ENCODE measurements at places on chromosomes 2 and 18.

DNA sequence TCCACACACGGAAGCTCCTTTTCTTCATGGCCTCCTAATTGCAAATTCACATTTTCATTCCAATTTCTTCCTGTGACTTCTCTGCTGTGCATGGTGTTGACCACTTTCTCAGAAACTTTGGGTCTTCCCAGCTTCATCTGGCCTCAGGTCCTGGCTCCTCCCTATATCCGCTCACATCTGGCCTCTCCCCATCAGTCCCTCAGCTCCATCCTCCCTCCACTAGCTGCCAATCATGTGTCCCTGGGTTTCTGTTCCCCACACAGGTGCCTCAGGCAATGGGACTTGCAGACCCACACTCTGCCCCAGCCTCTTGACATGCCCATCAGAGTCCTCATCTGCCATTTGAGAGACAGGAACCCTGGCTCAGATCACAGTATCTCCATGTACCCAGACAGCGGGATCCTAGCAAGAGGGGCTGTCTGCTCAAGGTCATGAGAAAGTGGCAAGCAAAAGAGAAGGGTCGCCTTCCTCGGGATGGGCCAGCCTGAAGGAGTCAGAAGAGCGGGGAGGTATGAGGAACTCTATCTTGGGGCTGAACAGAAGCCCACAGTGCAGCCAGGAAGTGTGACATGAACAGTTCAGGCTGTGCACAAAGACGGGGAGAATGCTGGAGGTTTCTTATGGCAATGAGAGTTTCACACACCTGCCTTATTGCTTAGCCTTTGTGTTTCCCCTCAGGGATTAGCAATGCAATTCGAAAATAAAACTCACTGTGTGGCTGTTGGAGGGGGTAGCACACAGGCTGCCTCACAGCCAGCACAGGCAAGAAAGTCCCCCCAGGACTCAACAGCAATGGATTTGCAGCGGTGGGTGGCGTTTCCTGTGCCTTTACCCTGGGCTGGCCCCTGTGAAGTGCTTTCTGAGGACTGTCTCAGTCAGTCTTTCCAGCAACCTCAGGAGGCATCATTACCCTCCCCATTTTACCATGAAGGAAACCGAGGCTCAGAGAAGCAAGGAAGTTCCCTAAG, 69.5 kb downstream of the COPS8 start:
- DNase-seq = no peak

GRCh38 chr18:32711862-32712261, 61.0 kb downstream of the KLHL14 start:
- DNase-seq = no peak

DNA sequence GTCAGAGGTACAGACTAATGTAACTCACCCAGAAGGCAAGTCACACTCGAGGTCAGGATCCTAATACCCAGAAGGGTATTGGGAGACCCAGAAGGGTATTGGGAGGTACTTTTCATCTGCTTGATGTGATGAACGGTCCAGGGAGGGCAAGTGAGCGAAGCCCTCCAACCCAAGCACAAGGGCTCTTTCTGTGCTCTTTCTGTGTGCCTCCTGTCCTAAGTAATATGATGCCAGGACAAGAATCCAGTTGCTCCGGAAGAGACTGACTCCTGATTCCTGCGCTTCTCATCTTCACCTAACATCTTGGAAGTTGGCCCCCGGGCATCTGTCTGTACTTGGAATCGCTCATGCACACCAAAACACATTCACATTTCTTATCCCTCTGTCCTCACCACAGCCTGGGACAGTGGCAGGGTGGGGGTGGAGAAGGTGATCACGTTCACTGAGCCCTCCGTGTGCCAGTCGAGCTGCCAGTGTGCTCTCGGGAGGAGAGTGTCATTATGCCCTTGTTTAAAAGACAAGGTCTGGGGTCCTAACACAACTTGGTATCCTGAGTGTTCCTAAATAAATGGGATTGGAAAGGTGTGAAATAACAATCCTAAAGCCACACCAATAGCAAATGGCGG, 17.1 kb downstream of the GYPC start:
- no peak for DNase-seq

DNA sequence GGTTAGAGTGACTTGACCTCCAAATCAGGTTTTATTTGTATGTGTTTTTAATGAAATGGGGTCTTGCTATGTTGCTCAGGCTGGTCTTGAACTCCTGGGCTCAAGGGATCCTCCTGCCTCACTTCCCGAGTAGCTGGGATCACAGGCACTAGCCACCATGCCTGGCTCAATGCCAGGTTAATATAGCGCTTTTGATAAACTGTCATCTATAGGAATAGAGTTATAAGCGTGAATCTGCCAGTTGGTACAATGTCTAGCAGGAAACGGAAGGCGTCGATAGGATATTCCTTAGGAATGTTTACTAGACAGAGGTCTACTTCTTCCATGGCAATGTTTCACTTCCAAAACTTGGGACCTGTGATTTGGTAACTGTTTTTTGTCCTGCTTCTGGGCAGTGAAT, 25.5 kb downstream of the CLUL1 start:
- DNase-seq = no peak

DNA sequence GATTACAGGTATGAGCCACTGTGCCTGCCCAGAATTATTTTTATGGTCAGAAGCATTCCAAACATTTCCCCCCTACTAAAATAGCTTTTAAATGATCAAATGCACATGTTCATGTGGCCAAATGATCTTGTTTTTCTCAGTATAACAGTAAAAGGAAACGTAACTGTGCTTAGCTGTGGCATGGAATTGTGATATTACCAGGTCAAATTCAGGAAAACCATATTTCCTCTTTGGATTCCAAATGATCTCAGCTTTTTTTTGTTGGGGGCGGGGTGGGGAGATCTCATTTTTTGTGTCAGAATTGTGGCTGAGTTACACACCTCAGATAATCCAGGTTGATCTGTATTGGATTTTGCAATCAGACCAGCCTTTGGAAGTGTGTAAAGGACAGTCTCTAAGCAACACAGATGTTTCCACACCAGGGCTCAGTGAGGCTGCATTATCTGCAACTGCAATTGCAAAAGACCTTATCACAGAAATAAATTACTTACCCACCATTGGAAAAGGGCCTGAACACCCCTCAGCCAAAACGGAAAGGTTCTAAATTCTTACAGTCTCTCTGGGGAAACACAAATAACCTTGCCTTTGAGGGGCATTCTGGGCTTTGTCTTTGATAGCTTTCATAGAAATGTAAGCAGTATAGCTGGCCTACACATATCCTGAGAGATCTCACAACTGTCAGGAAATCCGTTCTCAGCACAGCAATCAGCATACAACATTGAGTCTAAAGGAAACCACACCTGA, 8.4 kb downstream of the CASP10 start:
- no peak for DNase-seq

DNA sequence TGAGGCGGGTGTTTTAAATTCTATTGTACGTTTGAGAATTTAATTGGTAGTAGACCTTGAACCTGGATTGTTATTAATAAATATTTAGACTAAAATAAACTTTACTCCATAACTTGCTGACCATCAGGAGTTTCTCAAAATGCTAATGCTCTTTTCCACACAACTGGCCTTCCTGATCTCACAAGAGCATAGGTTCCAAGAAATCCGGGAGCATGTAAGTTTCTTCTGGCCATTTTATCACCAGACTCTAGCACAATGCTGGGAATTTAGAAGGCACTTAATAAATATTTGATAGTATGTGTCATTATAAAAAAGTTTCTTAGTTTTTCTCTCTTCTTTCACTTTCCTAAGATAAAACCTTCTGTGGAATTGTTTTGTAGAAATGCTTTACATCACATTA, 2047.1 kb downstream of the SUCLG1 start:
- no peak for DNase-seq

- peak; percentile 8 for DNase-seq
These were observed 494 bp downstream of the HNRNPLL start for GRCh38 chr2:38602136-38602731.

DNA sequence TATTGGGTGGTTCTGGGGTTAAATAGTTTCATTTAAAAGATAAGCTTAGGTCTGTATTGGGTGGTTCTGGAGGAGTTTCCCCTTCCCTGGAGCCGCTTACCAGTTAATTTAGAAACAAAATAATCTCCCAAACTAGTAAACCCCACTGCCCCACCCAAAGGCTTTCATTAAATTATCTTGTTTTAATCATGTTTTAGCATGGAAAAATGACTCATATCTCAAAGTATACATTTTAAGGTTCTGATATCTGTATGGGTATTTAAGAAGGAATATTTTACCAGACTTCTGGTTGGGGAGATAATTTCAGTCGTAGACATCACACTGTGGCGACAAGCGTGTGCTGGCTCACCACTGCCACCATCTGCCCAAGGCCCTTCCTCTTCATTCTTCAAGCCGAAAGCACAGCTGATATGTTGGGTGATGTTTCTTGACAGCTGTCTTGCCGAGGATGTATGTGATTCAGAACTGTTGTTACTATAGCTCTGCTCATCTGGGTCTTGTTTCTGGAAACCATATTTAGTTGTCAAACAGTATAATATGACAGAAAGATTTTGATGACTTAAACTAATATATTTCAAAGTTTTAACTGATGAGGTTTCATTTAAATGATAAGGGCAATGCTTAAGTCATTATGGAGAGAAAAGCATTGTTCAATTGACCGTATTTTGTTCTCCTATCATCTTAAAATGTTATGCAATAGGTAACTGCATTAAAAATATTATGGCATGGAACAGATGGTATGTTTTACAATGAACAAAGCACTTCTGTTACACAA, 5.1 kb downstream of the FIGLA start:
- no peak for DNase-seq

DNA sequence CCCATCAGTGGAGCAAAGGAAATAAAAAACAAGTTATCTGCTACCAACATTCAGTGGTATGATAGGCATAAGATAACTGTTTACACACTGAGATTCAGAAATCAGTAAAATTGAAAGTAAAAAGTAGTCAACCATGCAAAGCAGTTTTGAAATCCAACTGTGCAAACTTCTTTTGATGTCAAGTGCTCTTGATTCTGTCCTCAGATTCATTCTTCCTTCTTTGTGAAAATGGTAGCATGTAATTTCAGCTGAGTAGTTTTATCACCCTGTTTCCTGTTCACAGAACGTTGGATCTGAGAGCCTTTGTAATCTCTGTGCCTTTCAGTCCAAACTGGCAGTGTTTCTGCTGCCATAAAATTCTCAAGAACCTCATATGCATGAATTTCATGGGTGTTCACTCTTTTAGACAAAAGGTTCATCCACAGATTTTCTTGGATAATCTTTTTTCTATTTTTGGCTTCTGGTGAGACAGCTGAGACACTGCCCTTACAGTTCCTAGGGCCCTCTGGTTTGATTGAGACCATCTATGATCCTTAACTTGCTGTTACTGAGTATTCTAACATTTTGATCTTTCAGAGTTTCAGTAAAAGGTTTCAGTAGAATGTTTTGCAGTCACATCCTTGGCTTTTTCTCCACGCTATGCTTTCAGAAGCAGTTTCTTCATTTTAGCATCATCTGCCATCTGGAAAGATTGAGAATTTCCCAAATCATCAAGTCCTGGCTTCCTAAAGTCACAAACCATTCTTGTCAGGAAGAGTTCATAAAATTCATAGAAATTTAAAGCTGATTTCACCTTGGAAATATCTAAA, 272.3 kb upstream of the EPHA4 start:
- no peak for DNase-seq

DNA sequence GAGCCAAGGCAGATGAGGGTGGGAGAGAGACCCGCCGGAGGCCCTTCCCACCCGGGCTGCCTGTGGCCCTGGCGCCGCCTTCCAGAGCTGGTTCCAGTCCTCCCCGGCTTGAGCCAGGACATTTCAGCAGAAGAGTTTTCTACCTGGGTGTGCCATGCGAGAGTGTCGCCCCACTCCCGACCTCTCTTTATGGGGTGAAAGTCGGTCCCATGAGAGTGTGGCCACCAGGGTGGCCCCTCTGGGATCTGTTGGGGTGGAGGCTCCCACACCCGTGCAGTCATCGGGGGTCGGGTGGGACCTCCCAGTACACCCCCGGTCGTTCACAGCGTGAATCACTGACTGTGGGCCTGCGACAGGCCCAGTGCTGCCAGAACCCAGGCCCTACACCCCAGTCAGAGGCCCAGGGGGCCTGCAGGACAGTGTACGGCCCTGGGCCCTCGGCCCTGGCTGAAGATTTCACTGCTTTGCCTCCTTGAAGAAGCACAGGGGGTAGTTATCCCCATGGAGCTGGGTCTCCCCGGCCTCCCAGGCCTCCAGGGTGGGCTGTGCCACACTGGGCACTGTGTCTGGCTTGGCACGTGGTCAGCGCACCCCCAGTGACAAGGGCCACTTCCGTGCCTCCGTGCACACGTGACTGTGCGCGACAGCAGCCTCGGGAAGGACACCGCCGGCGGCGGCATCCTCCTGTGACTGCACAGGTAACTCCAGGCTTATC, 5.9 kb downstream of the NFATC1 start:
- no peak for DNase-seq

- no peak for DNase-seq
These were observed 60.1 kb downstream of the KCNF1 start for GRCh38 chr2:10971888-10972260.

DNA sequence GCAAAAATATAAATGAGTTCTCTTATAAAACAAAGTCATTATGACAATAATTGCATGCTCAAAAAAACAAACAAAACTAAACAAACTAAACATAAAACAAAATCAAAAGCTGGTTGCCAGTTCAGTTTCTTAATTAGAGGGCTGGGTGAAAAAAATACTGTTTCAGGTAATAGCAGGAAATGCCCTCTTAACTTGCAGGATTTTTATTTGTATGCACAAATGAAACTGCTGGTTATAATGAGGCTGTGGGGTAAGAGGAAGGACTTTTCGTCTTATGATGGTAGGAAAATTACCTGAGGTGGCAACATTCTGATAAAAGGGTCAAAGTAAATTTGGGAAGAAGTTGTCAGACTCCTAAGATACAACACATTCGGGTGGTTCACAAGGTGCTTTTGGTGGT, 21.5 kb upstream of the CDKL4 start:
- no peak for DNase-seq

- no peak for DNase-seq
These were observed 54.8 kb downstream of the RAPGEF4 start for GRCh38 chr2:172790404-172790803.

GRCh38 chr2:47160211-47160610, 5.1 kb upstream of the STPG4 start:
- DNase-seq = no peak

- DNase-seq = no peak
These were observed 61.5 kb downstream of the G6PC2 start for GRCh38 chr2:168962636-168963035.

GRCh38 chr2:233480490-233481202, 85.9 kb downstream of the USP40 start:
- peak; percentile 50 for DNase-seq

GRCh38 chr2:85564144-85564563, 2.9 kb upstream of the GGCX start:
- DNase-seq = no peak

- DNase-seq = no peak
These were observed 102.9 kb downstream of the NUP35 start for GRCh38 chr2:183227176-183227575.

DNA sequence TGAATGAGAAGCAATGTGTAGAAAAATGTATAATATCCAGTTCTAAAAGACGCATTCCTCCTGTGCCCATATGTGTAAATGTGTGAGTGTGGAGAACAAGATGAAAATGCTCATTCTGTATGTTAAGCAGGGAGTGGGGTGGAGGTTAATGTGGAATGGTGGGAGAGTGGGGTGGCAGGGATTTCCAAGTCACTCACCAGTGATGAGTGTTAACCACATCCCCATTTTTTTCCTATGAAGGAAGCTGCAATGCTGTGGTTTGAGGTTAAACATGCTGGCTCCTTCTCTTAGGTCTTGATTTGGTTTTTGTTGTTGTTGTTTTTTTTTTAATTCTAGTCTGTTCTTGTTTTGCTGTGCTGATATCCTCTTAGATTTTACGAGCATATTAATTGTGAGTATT, 169.4 kb downstream of the NEDD4L start:
- no peak for DNase-seq

Measured in cerebellar nuclear complex (tissue), 1 donor.